ENCODE measurements at places on chromosomes 2 and 18.

DNA sequence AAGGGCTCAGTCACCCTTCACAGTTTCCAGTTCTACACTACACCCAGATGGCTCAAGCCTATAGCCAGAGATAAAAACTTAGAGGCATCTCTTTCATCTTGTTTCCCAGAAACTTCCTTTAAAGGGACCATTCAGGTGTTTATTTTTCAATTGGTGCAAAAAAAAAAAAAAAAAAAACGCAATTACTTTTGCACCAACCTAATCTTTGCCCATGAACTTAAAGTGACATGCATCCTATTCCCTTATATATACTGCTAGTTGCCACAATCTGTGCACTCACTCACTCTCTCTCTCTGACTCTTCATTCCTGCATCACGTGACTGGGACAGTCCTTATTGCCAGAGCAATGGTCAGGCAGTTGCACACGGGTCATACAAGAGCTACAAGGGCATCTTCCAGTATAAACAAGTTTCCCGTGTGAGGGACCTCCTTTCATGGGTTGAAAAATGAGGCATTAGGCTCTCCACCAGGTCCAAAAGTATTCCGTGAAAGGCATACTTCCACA is 789.4 kb downstream of the EPHA4 start:
- DNase-seq, result no peak

DNA sequence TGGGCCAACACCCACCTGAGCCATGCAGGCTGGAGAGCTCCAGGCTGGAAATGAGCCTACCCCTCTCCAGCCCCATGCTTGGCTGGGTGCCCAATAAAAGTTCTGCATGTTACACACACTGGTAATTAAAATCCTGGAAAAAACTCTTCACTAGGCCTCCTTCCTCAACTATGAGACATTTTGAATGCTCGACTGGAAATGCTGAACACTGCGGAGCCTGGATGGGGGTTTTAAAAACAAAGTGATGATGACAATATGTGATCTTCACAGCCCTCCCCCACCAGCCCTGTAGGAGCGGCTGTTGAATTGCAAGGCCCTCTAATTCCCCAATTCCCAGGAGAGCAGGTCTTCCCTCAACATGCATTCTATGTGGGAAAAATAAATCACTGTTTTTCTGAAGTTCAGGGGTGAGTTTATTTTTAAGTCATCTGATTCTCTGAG is 179.2 kb downstream of the TTC32 start:
- DNase-seq, result no peak

GRCh38 chr2:27471961-27472360 is 17.6 kb downstream of the IFT172 start:
- no peak for DNase-seq

DNA sequence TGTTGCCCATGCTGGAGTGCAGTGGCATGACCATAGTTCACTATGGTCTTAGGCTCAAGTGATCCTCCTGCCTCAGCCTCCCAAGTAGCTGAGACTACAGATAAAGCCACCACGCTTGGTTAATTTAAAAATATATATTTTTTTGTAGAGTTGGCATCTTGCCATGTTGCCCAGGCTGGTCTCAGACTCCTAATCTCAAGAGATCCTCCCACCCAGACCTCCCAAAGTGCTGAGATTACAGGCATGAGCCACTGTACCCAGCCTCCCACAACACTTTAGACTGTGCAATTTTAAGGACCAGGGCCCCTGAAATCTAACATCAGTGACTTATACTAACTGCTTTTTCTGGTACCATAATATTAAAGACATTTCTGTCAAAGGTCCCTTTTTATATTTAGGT is 5.2 kb downstream of the TXNDC2 start:
- DNase-seq, result no peak

- DNase-seq, result no peak
These were observed 291.1 kb downstream of the MTX2 start for GRCh38 chr2:176560296-176560695.

Data from activated CD4-positive, alpha-beta T cell treated with anti-CD3 and anti-CD28 coated beads for 24 hours (primary cell).